ENCODE measurements at places on chromosomes 11 and 22. TPM values are rescaled to one million over a fixed set of nuclear protein-coding genes. Genes with fewer than 3 reads are reported as not detected.

Gene RFPL1
- not detected for polyA plus RNA-seq

Gene SCN4B
- polyA plus RNA-seq, result 0.38 TPM

Gene CD3G
- not detected for polyA plus RNA-seq

Gene GPHA2
- 13.0 TPM for polyA plus RNA-seq

Gene SCT
- polyA plus RNA-seq, result not detected

- DNase-seq, result no peak
These were observed 114.1 kb downstream of the MICAL2 start for GRCh38 chr11:12224537-12224893.

DNA sequence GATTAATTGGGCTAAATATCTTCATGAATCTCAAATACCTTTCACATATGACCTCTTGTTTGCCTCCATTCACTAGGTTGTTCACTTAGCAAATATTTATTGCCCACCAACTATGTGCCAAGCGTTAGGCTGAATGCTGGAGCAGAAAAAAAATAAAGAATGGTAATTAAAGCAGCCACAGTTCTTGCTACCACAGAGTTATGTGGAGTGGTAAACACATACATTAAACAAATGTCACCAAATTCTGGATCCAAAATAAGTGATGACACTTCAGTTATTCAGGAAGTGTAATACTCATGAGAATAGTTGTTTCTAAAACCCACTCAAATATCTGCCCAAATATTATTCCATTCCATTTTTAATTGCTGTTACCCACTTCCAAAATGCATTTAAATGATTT, 128.4 kb downstream of the GRIA4 start:
- no peak for DNase-seq

Gene OR4D11
- not detected for polyA plus RNA-seq

- DNase-seq, result no peak
These were observed 24.3 kb downstream of the FAM83F start for GRCh38 chr22:40019100-40019499.

DNA sequence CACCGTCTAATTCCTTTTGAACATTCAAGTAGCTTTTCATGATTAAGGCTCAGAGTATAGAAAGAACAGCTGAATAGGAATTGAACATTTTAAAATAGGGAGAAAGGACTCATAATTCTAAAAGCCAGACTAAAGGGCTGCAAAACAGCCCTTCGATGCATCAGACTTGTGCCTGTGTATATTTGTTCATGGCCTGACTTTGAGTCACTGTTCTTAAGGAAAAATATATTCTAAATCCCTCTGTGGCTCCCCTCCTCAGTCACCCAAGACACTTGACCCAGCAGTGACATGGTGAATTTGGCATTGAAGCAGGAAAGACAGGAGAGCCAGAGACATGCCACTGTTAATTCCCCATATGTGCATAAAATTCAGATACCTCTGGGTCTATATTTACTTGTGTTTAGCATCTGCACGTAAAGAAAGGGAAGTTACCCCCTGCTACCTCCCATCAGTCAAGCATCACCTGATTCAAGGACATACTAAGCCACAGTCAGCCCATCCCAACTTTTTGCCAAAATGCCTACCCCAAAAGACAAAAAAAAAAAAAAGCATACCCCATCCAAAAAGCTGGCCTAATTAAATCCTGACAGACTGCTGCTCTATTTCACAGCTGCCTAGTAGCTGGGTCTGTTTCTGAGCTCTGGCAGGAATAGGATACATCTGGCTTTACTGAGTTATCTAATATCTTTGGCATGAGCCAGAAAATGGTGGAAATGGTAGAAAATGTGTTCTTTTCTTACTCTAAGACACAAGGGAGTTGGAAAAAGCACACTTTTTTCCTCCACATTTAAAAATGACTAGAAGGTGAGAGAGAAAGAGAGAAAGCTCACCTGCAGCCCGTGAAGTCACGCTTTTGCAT, 93.5 kb downstream of the COMMD9 start:
- DNase-seq, result no peak

- no peak for DNase-seq
These were observed 12.0 kb upstream of the ZNF143 start for GRCh38 chr11:9448576-9449352.

- no peak for DNase-seq
These were observed 266.0 kb upstream of the ANO3 start for GRCh38 chr11:26065944-26066343.

GRCh38 chr11:94549146-94549545, 5.4 kb downstream of the FUT4 start:
- DNase-seq, result no peak

Gene PGA5
- polyA plus RNA-seq, result not detected

DNA sequence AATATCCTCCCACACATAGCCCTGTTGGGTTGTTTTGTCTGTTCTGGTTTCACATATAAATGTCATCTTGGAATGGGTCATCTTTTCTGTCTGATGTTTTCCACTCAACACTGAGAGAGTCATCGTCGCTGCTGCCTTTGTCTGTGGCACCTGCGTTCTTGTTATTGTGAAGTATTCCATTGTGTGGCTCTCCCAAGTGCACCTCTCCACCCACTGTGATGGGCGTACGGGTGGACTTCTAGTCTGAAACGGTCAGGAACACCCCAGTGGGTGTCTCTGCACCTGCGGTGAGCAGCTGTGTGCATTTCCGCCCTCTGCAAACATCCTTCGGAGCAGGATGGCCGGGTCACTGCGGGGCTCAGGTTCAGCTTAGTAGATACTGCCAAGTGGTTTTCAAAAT, 34.5 kb upstream of the RTL6 start:
- DNase-seq, result no peak

DNA sequence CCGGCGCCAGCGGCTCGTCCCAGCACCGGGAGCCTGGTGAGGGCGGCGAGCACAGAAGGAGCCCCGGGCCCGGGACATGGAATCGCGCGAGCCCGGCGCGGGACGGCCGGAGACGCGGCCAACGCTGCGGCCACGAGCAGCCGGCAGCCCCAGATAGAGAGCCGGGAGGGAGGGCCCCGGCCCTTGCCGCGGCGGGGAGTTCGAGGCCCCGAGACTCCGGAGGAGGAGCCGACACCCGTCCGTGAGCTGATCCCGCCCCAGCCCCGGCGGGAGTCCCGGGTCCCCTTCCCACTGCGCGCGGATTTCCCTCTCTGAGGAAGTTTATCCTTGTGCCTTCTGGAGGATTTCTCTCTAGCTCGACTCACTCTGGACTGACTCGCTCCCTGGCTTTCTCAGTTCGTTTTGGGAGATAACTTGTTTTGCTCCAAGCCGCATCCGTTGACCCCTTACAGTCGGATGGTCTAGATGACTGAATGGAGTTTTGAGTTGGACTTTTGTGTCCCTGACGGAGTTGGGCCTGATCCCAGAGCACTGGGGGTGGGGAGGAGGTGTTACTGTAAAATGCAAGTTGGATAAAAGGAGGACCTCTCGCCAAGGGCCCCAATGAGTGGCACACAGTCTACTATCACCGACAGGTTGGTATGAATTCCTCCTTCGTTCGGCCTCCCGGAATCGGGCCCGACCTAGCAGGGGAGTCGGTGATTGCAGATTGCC, 585 bp downstream of the ARHGEF12 start:
- no peak for DNase-seq

- DNase-seq, result no peak
These were observed 202.6 kb upstream of the TMEM45B start for GRCh38 chr11:129613071-129613470.

DNA sequence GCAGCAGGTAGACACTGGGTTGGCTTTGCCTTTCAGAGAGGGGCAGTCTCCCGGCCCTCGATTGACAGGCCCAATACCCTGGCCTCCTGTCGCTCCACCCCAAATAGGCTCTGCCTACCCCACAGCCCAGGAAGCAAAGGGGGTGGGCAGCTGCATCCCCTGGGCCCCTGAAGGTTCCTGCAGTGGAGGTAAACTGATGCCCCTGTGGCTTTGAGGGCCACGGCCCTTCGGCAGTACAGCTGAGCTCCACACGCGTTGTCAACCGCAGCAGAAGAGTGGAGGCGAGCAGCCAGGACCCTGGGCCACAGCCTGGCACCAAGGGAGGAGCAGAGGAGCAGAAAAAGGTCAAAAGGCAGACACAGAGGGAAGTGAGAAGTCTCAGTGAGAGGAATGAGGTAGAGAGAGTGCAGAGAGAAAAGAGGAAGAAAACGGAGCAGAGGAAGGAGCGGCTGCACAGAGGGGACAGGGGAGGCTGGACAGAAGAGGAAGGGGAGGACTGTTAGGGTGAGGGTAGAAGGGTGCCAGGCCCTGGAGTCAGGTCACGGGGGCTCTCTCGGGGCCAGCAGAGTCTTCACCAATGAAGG, 64.0 kb downstream of the SLC22A12 start:
- no peak for DNase-seq

- no peak for DNase-seq
These were observed 18.0 kb upstream of the DRD2 start for GRCh38 chr11:113493206-113493605.

Gene MRGPRX4
- 0.18 TPM for polyA plus RNA-seq

GRCh38 chr11:84549217-84549616, 1077.9 kb downstream of the DLG2 start:
- no peak for DNase-seq

DNA sequence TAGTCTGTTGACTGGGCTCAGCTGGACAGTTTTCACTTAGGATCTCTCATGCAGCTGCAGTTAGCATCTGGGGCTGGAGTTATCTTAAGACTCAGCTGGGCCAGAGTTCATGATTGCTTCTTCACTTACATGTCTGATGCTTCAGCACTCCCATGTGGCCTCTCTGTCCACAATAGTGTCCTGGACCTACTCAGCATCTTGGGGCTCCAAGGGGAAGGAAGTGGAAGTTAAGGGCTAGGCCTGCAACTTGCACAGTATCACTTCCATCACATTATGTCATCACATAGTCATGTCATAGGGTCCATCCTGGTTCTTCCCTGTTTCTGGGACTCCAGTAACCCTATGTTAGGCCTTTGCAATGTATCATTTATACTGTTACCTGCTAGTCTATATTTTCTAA, 115.9 kb downstream of the C11orf65 start:
- DNase-seq, result no peak

Measured in HepG2 (cell line).